ENCODE measurements at places on chromosomes 6 and 20. TPM values are rescaled to one million over a fixed set of nuclear protein-coding genes. Genes with fewer than 3 reads are reported as not detected.
A peak's percentile ranks its signal among the peaks of the same experiment; 100 is the strongest.

Gene ALDH5A1
- 1.7 TPM for total RNA-seq

Gene PTCHD4
- 8.0 TPM for total RNA-seq

Gene C20orf141
- total RNA-seq, result not detected

Gene GRM1
- total RNA-seq, result 0.05 TPM

Gene C20orf202
- total RNA-seq, result not detected

Gene OTOR
- not detected for total RNA-seq

Gene TSPO2
- total RNA-seq, result not detected

Gene SFTA2
- total RNA-seq, result not detected

GRCh38 chr20:38143646-38144554 lies 21.2 kb downstream of the TGM2 start:
- no peak for DNase-seq

DNA sequence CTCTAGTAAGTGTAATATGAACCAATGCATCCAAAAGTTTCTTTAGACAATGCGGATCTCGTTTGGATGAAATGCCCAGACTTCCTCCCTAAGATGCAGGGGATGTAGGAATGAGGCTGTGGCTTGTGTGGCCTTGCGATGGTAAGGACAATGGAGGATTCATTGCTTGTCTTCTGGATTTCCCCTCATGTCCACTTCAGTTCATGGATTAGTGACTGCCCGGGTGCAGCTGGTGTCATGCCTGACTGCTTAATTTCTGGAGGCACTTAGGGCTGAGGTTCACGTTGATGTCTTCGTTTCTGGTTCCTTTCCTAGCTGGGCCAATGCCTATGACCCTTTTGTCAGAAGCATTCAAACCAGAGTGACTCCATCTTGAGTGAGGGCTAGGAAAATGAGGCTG lies 93.8 kb downstream of the SCP2D1 start:
- DNase-seq, result no peak

GRCh38 chr6:41696788-41697187 lies 38.6 kb downstream of the TFEB start:
- no peak for DNase-seq

DNA sequence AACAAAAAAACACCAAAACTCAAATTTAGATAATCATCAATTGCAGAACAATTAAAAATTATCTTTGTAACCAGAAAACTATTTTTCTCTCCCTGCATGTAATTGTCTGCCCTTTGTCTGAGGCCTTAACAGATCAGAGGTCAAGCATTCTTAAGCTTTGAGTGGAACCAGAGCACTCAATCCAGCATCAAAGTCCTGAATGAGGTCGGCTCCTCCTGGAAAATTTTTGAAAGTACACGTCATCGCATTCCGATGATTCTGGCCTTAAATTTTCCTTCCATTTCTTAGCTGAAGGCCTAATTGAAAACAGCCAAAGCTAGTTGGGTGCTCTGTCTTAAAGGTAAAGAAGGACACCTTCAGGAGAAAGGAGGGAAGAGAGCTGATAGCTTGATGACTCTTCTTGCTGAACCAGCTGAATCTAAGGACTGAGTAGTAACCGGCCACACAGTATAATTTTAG lies 510.2 kb upstream of the SULF2 start:
- peak; percentile 97 for DNase-seq

GRCh38 chr20:5214826-5215225 lies 88.0 kb downstream of the CDS2 start:
- DNase-seq, result no peak

DNA sequence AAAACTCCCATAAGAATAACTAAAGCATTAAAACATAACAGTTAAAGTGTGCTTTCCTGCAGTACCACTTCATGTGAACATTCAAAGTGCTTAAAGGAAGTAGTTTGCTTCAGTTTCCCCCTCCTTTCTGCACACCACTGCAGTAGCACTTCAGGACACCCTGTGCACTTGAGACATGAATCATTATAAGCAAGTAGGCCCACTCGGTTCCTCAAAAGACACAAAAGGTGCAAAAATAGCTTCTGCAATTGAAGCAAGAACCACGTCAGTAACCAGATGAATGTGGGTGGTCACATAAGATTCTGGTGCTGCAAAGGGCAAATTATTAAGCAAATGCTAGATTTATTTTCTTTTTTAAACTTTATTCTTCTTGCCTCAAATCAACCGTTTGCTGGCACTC lies 160.6 kb downstream of the HIVEP2 start:
- DNase-seq, result no peak

GRCh38 chr20:54199721-54200176 lies 8.1 kb upstream of the PFDN4 start:
- peak; percentile 39 for DNase-seq

DNA sequence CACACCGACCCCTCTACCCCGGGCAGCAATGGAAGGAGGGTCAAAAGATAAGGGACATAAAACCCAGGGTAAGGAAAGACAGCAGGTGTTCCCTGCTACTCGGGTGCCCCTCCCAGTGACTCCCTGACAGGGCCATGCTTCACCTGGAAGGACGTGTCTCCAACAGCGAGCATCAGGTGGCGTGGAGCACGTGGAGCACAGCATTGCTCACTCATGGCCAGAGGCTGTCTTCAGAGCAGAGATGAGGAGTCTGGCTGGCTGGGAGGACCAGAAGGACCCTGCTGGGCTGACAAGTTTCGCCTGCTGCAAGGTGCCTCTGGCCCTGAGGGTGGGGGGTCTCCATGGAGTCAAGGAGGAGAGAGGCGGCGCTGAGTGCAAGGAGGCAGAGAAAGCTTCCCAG lies 15.3 kb upstream of the CDH22 start:
- no peak for DNase-seq

DNA sequence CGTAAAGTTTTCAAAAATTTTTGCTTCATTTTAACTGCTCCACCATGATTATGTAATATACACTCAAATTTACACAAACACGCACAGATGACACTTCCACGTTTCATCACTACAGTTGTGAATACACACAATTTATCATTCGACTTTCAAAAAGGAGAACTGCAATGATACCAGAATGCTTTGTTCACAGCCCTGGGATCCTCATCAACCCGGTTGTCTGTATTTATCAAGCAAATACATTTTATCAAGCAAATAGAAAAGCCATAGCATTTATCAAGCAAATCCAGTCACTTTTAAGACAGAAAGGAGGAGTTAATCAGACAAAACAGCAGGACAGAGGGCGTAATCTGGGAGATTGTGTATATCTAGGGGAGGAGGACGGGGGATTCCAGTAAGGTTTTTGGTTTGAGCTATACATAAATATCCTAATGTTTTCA lies 20.3 kb upstream of the ABT1 start:
- no peak for DNase-seq

GRCh38 chr20:53708129-53708968 lies 114.7 kb upstream of the ZNF217 start:
- no peak for DNase-seq

DNA sequence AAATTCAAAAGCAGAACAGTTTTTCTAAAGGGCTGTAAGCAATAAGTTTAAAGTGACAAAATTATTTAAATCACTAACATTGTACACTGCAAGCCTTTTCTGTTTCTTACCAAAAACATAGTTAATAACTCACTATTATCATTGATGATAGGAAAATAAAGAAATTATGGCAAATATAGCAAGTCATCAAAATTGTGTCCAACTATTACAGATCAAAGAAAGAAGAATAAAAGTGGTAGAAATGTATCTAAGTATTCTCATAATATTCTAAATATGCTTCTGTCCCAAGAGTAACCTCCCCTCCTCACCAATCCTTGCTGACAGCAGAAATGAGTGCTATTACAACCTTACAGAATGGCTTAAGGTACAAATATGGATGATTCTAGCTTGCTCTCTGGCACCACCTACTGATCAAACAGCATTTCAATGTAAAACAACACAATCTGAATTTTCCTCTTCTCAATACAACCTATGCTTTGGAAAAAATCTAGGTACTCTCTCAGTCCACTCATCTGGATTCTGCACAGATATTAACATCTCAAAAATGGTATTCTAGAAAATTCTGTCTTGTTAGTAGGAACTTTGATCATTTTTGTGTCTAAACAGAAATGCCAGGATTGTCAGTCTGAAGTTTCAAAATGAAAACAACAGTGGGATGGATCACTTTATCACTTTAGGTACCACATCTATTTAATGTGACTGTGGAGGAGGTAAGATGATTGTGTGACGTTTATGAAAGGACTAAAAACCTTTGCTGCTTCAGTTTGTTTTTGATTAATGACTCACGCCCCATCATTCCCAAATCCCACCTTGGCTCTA lies 40.9 kb downstream of the ZFP64 start:
- DNase-seq, result peak; percentile 41

GRCh38 chr6:40681622-40682021 lies 94.5 kb upstream of the LRFN2 start:
- DNase-seq, result no peak

GRCh38 chr20:35344354-35344837 lies 52.2 kb upstream of the FAM83C start:
- DNase-seq, result peak; percentile 37

- no peak for DNase-seq
These were observed 40.5 kb upstream of the PLCB4 start for GRCh38 chr20:9028419-9028818.

- no peak for DNase-seq
These were observed 157.6 kb upstream of the RPS6KA2 start for GRCh38 chr6:166784691-166785090.

GRCh38 chr20:2086177-2086979 lies 15.2 kb upstream of the STK35 start:
- DNase-seq, result no peak

DNA sequence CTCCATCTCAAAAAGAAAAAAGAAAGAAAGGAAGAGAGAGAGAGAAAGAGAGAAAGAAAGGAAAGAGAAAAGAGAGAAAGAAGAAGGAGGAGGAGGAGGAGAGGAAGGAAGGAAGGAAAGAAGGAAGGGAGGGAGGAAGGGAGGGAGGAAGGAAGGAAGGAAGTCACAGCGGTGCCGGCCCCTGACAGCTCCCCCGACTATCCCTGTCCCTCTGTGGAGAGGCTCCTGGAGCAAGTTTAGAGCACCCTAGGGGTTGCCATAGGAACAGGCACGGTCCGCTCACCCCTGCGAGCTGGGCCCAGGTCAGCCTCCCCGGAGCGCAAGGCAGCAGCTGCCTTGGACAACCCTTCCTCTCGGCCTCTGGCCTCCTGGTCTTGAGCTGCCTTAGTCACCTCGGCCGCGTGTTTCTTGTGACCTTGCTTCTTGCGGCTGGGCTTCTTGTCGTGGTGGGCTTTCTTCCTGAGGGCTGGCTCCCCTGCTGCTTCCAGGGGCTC lies 6.8 kb downstream of the BNIP5 start:
- no peak for DNase-seq

DNA sequence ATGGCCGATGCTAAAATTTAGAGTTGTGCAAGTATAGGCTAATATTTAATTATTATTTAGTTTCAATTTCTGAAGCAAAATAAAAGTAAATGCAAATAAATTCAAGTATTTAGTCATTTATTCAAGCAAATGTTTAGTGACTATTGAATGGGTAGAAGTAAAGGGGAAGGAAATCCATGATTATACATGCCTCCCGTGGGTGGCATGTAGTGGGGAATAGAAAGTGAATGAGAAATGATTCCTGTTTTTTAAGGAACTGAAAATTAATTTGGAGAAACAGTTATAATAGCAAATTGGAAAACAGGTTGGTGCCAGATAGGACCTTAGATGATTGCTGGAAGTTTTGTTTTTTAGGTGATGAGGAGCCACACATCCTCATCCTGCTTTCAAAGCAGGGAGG lies 35.4 kb downstream of the FAM229B start:
- no peak for DNase-seq

DNA sequence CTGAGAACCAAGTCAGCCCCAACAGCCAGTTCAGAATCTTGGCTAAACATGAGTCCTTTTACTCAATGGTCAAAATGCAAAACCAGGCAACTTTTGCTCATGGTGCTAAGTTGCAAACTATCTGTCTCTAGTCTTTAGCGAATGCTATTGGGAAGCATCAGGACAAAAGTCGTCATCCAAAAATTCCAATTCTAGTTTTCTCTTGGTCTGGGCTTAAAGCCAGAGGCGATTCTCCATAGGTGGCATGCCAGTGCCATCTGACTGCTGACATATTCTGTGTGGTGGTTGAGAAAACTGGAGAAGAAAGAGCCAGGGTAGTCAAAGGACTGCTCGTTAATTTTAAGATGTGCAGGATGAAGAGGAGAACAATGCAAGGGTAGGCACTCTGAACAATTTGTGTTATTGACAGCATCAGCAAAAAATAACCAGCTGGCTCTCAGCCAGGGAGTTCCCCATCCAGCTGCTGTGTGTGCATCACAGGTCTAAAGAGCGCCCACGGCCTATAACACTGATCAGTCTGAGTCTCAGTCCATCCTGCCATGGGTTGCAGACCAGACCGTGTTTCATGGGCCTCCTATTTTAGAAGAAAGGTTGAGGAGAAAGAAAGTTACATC lies 313.6 kb downstream of the ALDH8A1 start:
- DNase-seq, result no peak

- DNase-seq, result no peak
These were observed 13.0 kb downstream of the EFCAB8 start for GRCh38 chr20:32871627-32872160.

DNA sequence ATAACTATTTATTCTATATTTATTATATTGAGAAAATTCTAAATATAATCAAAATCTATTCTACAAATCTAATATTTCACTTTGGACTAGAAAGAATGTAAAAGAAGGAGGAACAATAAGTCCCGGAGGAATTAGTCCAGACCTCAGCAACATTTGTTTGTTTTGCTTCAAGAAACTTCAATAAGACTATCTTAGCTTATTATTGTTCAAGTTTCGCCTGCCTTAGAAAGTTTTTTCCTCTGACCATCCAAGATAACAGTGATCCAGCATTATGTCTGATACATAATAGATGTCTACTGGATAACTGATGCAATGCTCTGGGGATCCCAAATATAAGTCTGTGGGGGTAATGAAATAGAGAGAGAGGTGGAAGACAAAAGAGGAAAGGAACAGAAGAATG lies 28.7 kb upstream of the NT5E start:
- DNase-seq, result no peak

DNA sequence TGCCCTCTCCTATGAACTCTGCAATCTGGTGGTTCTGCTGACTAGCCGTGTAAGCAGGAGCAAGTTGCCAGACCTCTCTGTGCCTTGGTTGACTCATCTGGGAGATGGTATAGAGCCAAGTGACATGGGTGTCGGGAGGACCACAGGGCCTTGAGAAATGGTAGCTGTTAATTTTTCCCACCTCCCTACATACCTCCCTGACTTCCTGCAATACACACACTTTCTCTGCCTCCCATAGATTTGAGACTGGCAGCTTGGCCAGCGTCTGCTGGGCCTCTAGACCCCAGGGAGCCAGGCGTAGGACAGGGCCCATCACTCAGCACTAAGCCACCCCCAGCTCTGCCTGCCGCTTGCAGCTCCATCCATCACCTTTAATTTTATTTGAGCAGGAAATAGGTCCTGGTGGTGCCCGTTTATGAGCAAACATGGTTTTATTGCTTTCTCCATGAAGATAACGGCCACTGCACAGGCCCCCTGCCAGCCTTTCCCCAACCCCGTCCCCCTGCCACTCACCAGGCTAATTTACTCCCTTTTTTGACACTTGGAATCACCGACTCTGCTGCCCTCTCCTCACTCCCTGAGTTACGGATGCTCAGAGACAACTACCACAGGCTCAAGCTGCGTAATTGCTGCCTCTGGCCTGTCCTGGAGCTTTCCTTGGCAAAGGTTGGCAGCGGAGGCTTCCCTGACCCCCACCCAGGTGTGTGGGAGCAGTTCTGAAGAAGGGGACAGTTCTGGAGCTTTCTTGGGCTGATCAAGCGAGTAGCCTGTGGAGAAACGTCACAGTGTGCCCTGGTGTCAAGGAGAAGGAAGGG lies 11.1 kb downstream of the GLP1R start:
- DNase-seq, result no peak

GRCh38 chr6:149289192-149289781 lies 28.2 kb upstream of the TAB2 start:
- no peak for DNase-seq
